ENCODE measurements at places on chromosomes 12 and 14.

- no peak for DNase-seq
Measured at GRCh38 chr12:80230068-80230467, 130.7 kb downstream of the OTOGL start.

- no peak for DNase-seq
Measured at GRCh38 chr14:91929700-91930099, 17.8 kb downstream of the FBLN5 start.

GRCh38 chr12:48823281-48823680, 5.0 kb downstream of the CACNB3 start:
- no peak for DNase-seq

- no peak for DNase-seq
Measured at GRCh38 chr14:24928386-24928900, 121.5 kb downstream of the STXBP6 start.

- no peak for DNase-seq
Measured at GRCh38 chr12:27824126-27824842, 44.2 kb upstream of the MANSC4 start.

DNA sequence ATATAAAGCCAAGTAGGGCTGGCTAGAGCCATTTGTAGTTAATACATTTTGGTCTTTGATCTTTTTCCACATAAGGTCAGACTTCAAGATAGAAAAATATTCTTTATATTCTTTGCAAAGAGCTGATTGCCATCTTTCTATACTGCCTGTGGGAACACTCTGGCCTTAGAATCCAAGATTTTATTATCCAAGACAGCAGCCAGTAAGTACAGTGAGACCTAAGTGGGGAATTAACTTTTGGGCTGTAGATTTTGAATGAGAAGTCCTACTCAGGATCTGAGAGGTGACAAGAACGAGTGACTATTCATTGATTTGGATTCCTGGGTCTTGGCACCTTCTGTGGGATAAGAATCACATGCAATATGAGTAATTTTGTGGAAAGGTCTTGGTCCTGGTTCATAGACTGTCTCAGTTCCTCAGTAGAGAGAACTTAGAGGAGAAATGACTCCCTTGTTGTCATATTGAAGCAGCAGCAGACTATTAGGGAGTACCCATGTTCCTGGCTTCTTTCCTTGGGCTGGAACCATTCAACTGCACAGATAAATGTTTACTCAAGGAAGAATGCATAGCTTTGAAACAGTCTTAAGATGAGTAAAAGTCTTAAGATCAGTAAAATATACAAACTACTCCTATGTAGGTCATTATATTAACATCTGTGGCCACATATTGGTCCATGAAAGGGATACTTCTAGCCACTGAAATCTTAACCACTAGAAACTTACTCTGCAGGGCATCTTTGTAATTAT, 353.8 kb downstream of the RAD51B start:
- no peak for DNase-seq

GRCh38 chr12:105640761-105641160, 310.3 kb downstream of the C12orf75 start:
- no peak for DNase-seq

DNA sequence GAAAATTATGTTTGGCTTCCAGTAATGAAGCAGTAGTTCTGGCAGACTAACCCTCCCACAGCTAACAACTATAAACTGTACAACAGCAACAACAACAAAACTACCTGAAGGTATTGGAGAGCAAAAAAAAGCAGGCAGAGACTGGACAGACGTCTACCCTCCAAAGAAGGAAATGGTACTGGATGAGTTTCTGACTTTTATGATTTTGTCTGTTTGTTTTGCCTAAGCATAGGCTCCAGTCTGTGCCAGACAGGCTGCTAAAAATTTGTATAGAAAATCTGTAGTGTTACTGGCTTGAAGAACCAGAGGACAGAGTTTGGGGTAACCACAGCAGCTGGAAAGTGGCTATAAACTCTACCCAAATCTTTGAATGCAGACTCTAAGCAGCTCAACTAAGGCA, 131.3 kb downstream of the SLC25A47 start:
- no peak for DNase-seq

GRCh38 chr12:94593822-94594442, 56.4 kb downstream of the TMCC3 start:
- DNase-seq = no peak

DNA sequence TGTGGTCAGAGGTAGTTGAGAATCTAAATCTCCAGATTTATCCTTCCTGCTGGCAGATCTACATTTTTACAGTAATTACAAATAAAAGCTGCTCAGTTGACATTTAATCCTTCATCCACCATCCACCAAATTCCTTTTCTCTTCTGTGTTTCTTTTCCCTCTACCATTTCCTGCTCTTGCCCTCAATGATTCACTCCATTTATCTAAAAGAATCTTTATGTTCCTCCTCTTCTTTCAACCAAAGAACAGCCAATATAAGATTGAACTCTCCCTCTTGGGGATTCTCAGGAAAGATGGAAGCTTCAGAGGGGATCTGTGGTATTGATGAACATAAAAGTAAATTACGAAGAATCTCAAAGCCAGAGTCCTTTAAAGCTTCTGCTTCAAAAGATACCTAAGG, 4.4 kb downstream of the MAP4K5 start:
- no peak for DNase-seq

- DNase-seq = no peak
Measured at GRCh38 chr12:121166356-121166755, 33.7 kb downstream of the P2RX7 start.

- DNase-seq = no peak
Measured at GRCh38 chr12:88092771-88093170, 49.1 kb downstream of the CEP290 start.

GRCh38 chr12:62834971-62835547, 99.9 kb downstream of the PPM1H start:
- DNase-seq = no peak

GRCh38 chr14:77570706-77571268, 45.6 kb downstream of the SPTLC2 start:
- DNase-seq = no peak

GRCh38 chr14:37437490-37437889, 157.6 kb downstream of the FOXA1 start:
- no peak for DNase-seq

DNA sequence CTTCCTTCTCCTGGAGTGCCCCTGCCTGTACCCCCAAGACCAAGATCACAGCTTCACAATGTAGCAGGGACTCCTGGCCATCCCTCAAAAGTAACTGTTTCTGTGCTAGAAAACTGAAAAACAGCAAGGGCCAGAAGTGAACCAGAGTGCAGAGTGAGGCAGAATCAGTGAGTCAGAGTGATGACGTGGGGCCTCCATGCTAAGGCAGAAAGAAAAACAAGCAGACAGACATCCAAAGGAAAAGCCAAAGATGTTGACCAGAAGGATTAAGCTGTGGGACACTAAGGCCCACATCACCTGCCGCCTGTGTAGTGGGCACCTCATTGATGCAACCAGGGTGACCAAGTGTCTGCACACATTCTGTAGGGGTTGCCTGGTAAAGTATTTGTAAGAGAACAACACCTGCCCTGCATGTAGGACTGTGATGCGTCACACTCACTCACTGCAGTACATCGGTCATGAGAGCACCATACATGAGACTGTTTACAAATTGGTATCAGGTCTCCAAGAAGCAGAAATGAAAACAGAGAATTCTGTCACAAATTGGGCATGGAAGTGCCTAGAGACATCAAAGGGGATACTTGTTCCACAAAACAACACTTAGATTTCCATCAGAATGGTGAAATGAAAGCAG, 51.2 kb downstream of the ARMH4 start:
- DNase-seq = no peak

DNA sequence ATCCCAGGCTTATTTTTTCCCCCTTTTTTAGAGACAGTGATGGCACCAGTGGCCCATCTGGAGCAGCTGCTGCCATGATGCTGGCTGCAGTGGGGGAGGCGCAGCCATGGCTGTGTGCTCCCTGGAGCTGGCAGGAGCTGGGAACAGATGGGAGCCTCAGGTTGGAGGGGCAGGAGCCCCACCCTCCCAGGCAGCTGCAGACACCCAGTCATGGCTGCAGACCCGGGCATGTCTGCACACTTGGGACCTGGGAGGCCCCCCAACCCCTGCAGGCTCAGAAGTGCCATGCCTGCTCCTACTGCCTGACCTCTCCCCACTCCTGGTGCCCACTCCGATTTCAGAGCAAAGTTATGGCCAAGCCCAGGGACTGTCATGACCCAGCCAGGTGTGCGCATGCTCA, 25.1 kb downstream of the CDKL1 start:
- DNase-seq = no peak

DNA sequence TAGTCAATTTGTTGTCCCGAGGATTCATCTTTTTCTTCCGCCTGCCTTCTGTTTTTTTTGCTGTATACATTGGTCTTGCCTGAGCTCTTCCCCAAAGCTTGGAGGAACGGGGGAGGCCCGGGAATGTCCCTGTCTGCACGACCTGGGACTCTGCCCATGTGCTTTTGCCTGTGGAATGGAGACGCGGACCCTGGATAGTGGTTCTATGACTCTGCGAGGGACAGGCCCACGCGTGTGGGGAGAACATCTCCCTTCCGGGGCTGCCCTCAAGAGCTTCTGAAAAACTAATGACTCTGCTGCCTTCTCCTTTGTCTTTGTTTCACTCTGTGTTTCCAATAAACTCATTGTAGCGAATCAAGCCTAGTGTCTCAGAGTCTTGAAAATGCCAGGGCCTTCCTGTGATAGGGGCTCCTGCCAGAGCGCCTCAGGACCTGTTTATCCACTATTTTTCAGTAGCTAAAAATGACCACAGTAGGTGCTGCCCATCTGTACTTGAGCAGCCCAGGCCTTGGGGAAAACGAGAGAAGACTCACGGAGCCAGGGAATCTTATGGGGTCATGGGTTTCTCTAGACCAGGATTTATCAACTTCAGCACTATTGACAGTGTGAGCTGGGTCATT, 12.3 kb downstream of the KRT83 start:
- DNase-seq = no peak

- no peak for DNase-seq
Measured at GRCh38 chr12:102766961-102767360, 150.1 kb downstream of the PAH start.

- no peak for DNase-seq
Measured at GRCh38 chr12:102299731-102300130, 102.1 kb upstream of the PMCH start.

- no peak for DNase-seq
Measured at GRCh38 chr12:57315681-57316080, 64.7 kb upstream of the STAC3 start.

DNA sequence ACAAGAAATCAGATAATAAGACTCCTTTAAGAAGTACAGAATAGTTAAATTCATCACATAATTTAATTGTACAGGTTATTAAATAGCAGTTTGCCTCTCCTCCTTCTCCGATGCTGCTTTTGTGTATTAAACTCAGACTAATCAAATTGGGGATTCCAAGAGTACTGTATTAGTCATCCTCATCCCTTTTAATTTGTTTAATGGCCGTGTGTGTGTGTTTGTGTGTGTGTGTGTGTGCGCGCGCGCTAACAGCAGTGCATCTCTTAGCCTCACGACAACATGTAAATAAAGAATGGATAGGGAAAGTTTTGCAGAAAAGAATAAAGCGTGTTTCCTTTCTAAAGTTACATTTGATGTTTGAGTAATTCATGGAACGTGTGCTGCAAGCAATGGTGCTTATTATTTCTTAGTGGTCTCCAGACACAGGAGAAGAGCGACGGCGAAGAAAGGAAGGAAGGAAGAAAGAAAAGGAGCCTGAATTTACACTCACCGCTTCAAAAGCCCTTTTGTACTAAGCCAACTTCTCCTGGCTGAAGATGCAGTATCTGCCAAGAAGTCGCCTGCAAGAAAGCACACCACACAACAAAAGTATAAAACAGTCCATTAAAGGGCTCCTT, 220.3 kb downstream of the ASCL1 start:
- no peak for DNase-seq

DNA sequence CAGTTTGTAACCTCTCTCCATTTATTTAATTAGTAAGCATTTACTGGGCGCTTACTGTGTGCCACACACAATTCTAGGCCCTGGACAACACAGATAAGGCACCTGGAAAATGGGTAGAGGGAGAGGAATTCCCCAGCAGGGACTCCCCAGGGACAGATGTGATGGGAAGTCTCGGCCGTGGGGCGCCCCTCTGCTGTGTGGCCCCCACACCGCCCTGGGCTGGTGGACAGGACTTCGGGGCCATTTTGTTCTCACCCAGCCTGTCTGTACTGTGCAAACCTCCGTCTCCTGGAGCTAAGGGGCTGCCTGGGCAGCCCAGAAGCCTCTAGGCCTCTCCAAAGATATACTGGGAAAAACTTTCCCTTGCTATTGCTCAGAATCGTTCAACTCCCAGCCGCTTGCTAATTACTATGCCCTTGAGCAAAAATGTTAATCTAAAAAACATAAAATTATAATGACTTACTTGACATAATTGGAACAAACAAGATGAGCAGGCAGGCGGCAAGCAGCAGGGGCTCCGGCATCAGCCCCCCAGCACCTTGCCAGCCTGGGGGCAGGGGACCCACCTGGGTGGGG, 64.4 kb upstream of the NCOR2 start:
- DNase-seq = no peak

- DNase-seq = no peak
Measured at GRCh38 chr12:2551412-2551900, 243.3 kb upstream of the FKBP4 start.

DNA sequence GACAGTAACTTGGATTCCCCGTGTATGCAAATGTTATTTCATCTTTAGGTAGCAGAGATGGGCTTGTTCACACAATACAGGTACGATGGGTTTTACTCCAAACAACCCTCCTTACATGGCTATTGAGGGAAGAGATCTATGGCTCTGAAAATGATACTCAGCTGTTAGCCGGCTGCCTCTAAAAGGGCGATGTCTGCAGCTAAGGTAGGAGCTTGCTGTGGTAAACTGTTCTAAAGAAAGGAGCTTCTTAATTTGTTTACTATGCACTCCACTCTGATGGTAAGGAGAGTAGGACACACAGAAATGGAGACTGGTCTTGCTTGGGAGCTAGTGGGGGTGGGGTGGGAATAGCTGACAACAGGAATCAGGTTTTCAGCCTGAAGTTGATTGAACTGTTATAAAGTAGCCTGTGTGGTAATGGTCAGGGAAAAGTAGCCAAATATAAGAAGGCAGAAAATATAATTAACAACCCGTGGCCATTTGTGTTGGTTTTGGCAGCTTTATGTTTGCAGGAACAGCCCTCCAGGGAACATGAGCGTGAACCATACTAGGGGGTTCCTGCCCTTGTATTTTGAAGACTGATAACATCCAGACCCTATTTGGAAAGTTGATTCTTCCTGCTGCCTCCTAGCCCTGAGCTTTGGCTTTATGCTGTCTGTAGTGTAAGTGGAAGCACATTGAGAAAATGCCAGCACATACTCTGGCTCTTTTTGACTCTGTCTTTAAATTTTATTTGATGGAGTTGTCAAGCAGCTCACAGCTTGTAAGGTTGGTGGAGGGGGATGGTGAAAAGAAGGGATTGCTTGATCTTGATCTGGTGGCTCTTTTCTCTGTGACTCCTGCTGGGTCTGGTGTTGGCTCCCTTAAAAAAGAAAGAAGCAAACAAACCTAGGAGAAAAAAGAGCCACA, 929.8 kb downstream of the DIO2 start:
- DNase-seq = no peak

Data from HepG2 (cell line).